T-helper 1 cell (primary cell): ENCODE measurements at places on chromosomes 5 and 9.
A peak's percentile ranks its signal among the peaks of the same experiment; 100 is the strongest.

GRCh38 chr9:114804505-114804904 is 1.3 kb downstream of the TNFSF15 start:
- no peak for DNase-seq

- peak; percentile 95 for DNase-seq
These were observed 18.7 kb downstream of the LCP2 start for GRCh38 chr5:170278611-170279458.

- DNase-seq, result peak; percentile 30
These were observed 7.3 kb downstream of the GCNT4 start for GRCh38 chr5:75045071-75045470.

GRCh38 chr9:120348951-120349429 is 231.0 kb downstream of the CDK5RAP2 start:
- DNase-seq, result no peak

DNA sequence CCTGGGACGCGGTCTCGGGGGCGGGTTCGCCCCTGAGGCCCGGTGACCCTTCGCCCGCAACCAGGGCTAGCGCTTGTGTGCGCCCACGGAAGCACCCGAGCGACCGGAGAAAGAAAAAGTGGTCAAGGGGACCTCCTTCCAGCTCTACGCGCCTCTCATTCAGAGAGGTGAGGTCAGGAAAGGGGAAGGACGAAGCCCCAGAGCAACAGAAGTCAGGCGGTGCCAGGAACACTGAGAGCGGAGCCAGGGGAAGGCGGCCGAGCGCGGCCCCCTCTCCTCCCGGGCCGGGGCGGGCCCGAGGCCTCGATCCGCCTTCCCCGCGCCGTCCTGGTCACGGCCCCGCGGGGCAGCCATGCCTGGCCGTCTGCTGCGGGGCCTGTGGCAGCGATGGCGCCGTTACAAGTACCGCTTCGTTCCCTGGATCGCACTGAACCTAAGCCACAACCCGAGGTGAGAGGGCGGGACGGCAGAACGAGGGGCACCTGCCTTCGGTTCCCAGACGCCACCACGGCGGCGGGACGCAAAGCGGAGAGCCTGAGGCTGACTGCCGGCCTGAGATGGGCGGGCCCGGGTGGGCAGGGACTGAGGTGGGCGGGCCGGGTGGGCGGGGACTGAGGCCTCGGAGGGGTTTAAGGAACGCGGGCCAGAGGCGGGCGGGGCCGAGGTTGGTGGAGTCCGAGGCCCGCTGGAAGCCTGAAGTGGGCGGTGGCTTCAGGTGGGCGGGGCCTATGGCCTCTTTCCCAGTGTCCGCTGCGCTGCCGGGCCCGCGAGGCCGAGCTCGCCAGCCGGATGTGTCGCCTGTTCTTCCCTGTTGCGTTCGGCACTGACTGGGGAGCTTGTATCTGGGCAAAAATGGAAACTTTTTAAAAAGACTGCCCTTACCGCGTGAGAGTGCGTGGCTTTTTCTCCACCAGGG is at the start of gene SETD9:
Gene SETD9 (plus strand): TSS at position 303 of the 916 bp plus-strand sequence. CDS start 50 bp downstream, at position 353.
- peak; percentile 96 for DNase-seq

DNA sequence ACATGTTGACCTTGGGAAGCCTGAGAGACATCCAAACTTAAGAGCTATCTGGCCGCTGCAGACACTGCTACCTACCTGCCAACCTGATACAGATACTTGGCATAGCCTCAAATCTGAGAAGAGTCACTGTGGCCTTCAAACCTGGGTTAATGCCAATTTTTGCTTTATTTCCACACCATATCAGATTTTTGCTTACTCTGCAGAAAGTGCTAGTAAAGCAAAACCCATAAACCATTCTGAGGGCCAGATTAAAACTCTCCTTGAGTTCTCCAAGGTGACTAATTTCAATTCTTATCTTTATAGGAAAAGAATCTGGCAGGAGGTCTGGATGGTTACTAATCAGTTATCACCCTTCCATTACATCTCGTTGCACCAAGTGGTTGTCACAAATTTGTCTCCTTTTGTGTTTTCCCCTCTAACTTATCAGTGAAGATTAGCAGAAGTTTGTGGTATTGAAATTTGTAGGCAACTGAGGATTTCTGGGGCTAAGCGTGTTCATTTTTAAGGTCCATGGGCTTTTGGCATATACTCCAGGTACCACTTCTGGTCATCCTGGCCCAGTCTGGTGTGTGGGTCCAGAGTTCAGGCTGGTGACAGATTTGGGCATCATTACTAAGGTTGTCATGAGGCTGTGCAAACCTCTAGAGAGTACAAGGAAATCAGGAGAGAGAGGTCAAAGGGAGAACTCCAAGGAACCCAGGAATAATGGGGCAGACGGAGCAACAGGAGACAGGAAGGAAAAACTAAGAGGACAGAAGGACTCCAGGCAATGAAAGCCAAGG is 177.9 kb downstream of the TSSK1B start:
- DNase-seq, result no peak

DNA sequence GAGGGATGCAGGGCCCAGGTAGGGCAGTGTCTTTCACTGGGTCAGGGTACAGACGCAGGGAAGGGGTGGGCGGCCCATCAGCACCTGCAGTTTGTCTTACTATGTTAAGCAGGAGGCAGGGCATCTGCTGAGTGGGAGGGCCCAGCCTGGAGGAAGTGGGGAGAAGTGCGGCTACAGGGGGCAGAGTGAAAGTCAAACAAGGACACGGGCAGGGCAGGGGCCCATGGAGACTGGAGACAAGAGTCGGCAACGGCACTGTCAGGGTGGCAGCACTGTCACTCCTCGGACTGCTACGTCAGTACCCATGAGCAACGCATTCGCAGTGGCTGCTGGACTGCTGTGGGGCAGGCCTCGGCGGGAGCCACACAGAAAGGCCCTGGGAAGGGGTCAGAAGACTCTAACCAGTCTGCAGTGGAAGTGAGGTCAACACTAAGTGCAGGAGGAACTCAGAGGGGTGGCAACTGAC is 19.7 kb downstream of the CAMSAP1 start:
- no peak for DNase-seq

DNA sequence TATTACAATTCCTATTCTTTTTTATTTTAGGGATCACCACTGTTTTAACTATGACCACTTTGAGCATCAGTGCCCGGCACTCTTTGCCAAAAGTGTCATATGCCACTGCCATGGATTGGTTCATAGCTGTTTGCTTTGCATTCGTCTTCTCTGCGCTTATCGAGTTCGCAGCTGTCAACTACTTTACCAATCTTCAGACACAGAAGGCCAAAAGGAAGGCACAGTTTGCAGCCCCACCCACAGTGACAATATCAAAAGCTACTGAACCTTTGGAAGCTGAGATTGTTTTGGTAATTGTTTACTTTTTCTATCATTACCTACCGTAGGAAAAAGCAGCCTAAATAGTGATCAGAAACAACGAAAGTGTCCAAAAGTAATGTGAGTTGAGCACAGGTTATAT is 6.4 kb downstream of the GABRA6 start:
- no peak for DNase-seq

GRCh38 chr9:76818271-76818670 is 54.0 kb downstream of the PCA3 start:
- DNase-seq, result no peak

GRCh38 chr9:78539188-78539587 is 242.3 kb downstream of the PSAT1 start:
- no peak for DNase-seq

- DNase-seq, result no peak
These were observed 419.4 kb downstream of the RAB3C start for GRCh38 chr5:59002162-59002825.

- no peak for DNase-seq
These were observed 1035.2 kb upstream of the ARRDC3 start for GRCh38 chr5:92418341-92418740.

DNA sequence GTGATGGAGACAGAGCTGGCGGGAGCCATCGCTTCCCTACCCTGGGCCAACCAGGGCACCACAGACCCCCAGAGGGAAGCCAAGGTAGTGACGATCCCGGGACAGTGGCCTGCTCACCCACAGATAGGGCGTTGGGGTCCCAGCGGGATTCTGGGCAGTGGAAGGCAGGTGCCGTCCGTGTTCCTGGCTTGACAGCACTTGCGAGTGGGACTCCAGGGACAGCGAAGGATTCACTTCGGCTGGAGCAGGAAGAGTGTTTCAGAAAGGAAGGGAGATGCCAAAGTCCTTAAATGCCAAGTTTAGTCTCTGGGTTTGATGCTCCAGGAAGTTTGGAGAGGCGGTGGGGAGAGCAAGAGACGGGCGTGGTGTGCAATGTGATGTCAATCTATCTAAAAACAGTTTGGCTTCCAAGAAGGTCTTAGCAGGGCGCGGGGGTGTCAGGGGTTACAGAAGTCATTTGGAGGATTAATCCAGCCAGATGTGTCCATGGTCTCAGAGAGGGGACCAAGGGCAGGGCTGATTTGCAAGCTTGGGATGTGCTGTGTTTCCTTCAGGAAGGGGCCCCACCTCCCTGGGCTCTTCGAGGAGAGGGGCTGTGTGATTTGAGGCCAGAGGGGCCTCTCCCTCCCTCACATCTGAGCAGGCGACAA is 74.9 kb downstream of the NTNG2 start:
- no peak for DNase-seq

- DNase-seq, result no peak
These were observed 19.5 kb upstream of the MXD3 start for GRCh38 chr5:177330991-177331842.

- DNase-seq, result no peak
These were observed 98.8 kb upstream of the MAMDC2 start for GRCh38 chr9:69944816-69945215.

GRCh38 chr5:134417707-134418106 is 6.0 kb upstream of the CDKN2AIPNL start:
- DNase-seq, result no peak

DNA sequence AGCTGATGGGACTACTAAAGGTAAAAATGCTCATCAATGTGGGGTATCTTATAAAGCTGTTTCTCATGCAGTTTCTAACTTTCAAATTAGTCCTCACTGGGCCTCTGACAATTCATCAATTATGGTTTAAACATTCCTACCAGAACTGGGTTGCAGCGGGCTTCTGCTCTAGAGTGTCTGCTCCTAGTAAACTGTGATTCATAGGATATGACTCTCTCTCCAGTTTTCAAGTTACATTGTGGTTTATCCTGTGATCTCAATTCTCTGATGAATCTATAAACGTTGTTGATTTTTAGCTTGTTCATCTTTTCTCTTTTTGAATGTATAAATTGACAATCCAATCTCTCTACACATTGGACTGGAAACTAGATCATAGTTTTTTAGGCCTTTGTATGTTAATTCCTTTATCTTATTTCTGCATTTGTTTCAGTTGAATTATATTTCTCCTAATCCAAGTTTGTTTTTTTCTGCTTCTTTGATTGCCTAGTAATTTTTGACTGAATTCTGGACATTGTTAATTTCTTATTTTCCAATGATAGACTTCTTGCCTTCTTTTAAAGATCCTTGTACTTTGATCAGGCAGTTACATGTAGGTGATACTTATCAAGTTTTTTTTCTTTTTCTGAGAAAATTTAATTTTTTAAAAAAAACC is 822.6 kb downstream of the TLE1 start:
- DNase-seq, result no peak

GRCh38 chr5:158055111-158055501 is 196.2 kb upstream of the CLINT1 start:
- no peak for DNase-seq

DNA sequence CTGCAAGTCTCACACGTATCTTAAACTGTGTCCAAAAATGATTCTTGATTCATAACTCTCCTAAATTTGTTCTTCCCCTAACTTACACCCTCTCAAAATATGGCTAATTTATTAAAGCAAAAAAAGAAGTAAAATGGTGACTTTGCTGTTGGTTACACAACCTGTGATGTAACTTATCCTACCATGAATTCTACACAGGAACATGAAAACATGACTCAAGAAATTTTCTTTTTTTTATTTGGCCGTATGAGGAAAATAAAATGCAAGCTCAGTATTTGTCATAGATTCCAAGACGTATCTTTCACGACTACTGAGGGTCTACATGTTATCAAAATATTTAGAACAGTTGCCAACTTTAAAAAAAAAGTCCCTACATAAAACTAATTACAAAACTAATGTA is 9.2 kb downstream of the LIFR start:
- no peak for DNase-seq

DNA sequence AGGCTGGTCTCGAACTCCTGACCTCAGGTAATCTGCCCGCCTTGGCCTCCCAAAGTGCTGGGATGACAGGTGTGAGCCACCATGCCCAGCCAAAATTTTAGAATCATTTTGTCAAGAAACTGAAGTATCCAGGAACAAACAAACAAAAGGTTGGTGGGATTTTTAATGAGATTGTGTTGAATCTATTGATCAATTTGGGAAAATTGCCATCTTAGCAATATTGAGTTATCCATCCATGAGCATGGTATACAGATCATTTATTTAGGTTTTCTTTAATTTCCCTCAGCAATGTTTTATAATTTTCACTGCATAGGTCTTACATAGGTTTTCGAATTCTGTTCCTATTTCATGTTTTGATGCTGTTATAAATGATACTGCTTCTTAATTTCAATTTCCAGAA is 5.7 kb upstream of the LPCAT1 start:
- no peak for DNase-seq
